AG20443 (cell line): ENCODE measurements at places on chromosomes 6 and 20.

GRCh38 chr6:43993881-43994523 lies 133.2 kb downstream of the MRPL14 start:
- DNase-seq: no peak

DNA sequence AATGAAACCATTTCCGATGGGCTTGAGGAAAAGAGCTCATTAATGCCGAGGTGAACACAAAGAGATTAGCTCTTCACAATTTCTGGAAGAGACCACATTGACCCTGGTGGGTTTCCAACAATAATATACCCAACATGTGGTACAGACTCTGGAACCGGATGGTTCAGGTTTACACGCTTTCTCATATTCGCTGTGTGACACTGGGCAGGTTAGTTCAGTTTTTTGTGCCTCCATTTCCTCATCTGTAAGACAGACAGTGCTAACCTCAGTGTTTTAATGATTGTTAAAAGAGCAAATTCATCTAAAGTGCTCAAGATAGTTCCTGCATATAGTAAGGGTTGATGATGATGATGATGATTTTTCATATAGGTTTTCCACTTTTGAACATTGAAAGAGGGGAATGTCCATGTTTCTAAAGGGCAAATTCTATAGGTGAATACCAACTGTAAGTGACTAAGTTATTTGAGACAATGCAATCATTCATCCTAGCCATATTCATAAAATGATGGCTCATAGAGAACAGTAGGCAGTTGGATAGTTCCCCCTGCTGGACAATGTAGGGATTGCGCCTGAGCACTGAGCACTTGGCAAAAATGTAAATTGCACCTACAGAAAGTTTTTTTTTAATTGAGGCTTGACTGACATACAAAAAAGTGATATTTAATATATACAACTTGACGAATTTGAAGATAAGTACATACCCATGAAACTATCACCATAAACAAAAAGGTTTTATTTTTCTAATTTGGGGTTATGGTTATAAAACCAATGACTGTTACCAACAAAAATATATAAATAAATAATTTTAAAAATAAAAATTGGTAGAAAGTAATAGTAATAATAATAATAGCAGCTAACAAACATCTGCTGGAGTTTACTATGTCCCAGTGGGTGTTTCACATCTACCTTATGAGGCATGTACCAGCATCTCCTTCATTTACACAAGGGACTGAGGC lies 2.1 kb upstream of the PERP start:
- peak; percentile 58 for DNase-seq

DNA sequence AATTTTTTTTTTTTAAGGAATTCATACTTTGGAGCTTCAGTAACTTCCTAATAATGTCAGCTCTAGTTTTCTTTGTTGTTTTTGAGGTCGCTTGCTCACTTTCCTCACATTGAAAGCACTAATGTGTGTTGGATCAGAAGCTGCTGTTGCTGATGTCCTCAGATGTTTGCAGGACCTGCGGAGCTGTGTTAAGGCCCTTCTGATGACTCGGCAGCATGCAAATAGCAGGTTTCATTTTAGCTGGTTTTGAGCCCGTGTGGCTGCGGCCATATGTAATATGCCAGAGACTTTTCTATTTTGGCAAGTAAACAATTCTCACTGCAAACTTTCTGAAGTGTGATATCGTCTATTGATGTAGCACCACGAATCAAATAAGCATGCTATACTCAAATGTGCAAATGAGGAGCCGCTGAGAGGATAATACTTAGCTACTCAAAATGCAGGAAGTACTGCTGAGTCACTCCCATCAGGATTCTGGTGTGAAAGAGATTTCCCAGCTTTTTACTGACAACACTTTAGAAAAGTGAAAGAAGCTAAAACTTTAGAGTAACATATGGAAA lies 187.8 kb downstream of the SASH1 start:
- DNase-seq: peak; percentile 79

DNA sequence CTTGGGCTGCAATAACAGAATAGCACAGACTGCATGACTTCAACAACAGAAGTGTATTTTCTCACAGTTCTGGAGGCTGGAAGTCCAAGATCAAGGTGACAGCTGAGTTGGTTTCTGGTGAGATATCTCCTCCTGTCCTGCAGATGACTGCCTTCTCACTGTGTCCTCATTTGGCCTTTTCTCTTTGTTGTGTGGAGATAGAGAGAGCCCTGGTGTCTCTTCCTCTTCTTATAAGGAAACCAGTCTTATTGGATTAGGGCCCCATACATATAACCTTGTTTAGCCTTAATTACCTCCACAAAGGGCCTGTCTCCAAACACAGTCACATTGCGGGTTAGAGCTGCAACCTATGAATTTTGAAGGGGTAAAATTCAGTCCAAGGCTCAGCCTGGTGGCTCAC lies 57.0 kb upstream of the BMP6 start:
- no peak for DNase-seq

DNA sequence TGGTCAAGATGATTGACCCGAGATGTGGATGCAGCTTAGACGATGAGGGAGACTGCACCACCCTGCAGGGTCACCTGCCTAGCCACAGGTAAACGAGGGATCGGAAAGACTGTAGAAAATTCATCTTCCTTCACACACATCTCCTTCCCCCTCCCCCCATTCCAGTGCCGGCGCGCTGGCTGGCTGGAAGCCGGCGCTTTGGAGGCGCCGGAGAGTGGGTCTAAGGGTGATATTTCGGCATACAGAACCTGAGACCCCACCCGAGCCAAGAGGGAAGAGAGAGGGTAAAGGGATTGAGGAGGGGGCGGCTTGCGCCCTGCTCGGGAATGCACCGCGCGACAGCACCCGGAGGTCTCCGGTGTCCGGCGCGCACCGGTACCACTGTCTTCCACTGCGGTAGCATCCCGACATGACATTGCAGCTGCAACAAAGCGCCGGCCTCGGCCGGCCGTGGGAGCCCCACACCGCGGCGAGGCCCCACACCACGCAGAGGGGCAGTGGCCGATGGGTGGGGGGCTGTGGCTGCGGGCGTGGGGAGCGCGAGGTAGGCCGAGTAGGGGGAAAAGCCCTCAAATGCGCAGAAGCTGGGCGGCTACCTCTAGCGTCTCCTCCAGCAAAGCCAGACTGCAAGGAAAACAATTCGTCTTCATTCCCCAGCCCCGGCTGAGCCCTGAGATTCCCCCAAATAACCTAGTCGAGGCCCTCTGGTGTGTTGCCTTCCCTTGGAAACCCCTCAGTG lies 984 bp downstream of the TNFRSF21 start:
- peak; percentile 58 for DNase-seq

GRCh38 chr6:69735027-69735426 lies 61.8 kb downstream of the LMBRD1 start:
- no peak for DNase-seq

DNA sequence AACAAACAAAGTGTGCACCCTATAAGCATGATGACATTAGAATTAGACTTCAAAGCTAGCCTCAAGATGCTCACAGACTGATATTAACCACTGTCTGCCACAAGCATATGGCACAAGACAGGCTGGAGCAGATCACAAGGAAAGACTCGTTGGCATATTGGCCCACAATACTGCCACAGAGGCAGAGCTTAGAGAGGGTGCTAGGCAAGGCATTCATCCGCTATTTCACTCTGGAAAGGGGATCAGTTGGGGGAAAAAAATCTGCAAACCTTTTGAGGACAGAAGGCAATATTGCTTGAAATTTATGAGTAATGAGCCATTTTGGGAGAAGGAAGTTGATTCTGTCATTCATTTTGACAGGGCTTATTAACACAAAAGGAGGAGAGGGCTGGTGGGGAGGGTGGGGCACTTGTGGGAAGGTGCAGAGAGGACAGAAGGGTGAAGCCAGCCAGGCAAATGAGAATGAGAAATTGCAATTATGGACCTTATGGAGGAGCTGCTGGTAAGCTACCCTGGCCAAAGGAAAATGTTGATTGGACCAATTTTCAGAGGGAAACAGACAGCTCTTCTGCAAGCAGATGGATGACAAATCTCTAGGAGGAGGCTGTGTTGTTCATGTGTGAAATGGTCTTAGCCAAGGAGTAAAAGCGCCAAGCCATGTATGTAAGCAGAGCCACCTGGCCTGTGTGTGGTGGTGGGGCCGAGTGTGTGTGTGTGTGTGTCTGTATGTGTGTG lies 187.7 kb downstream of the GMPR start:
- no peak for DNase-seq

DNA sequence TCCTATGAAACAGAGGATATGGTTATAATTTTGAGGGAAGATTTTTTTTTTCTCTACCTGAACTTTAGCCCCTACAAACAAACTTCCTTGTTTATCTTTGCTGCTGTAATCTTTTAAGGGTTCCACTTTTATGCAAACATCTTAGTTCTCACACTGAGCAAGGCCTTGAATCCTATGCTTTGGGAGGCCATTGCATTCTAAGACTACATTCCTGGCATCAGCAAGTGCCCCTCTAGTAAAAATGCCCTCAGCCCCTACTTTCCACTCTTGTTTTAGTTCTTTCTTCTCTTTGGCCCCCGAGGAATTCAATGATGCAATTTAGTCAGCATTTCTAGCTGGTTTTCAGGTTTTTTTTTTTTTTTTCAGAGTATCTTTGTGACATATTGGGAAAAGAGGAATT lies 8.1 kb upstream of the AHI1 start:
- DNase-seq: no peak

GRCh38 chr6:106163966-106164877 lies 78.1 kb downstream of the PRDM1 start:
- DNase-seq: peak; percentile 76

DNA sequence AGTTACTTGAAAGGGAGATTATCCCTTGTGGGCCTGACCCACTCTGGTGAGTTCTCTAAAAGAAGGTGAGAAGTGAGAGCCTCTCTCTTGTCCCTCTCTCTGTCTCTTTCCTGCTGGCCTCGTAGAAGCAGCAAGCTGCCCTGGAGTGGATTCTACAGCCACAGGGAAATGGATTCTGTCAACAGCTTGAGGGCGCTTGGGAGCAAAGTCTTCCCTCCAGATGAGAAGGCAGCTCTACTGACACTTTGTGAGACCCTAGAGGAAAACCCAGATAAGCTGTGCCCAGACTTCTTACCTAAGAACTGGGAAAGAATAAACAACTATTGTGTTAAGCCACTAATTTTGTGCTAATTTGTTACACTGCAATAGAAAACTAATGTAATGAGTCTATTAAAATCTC lies 39.9 kb downstream of the ANKRD60 start:
- no peak for DNase-seq

DNA sequence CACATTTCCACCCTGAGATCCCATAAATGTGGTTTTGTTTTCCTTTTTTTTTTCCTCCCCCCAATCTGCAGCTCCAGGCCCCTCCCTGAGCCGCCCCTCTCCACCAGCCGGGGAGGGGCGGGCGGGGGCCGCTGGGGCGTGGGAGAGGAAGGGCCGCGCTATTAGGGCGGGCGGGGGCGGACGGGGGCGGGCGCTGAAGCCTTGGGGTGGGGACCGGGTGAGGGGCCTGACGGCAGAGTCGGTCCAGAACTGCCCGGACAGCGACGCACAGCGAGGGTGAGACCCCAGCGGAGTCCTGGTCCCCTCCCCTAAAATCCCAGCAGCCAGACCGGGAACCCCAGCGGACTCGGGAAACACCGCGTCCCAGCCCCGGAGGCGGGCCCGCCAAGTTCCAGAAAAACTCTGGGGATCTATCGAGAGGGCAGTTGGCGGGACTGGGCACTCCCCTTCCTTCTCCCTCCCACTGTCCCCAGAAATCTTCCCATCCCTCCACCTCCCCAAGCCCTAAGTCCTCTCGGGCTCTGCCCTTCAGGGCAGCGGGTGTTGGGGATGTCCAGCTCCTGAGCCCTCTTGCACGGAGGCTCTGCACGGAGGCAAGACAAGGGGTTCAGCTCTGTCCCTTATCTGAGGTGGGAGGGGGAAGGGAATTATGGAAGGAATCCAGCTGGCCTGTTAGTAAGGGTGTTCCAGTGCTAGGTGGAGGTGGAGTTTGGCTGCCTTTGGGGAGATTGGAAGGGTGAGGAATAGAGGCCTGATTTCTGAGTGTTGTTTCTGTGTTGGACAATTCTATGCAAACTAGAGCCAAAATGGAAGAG lies at the start of gene PRICKLE4:
Gene PRICKLE4, plus strand, starts transcription at position 232 of the 815 bp plus-strand sequence. CDS start 2,692 bp downstream, outside the sequence.
- peak; percentile 60 for DNase-seq

GRCh38 chr6:71642120-71642519 lies 244.2 kb upstream of the RIMS1 start:
- DNase-seq: no peak

DNA sequence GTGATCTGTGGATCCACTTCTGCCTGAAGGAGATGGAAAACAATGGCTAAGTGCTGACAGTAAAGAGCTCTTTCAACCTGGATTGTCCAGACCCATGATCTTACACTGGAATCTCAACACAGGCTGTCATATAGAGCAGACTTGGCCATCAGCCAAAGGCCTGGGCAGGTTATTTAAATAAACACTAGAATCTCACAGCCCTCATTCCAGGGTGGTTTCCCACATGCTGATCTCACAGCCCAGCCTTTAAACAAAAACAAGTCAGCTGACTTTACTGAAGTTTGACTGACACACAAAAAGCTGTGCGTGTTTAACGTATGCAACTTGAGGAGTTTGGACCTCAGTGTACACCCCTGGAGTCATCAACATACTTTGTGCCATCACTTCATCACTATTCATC lies 28.4 kb downstream of the SYNDIG1 start:
- DNase-seq: no peak

GRCh38 chr6:14867802-14868201 lies 378.1 kb upstream of the JARID2 start:
- no peak for DNase-seq

GRCh38 chr6:11412616-11413015 lies 124.9 kb upstream of the TMEM170B start:
- no peak for DNase-seq

GRCh38 chr6:154154389-154154967 lies 115.4 kb downstream of the OPRM1 start:
- DNase-seq: peak; percentile 47

GRCh38 chr6:43666196-43666920 lies 21.2 kb downstream of the MRPS18A start:
- DNase-seq: no peak

- no peak for DNase-seq
These were observed 104.8 kb downstream of the TAF4 start for GRCh38 chr20:61960836-61961235.

DNA sequence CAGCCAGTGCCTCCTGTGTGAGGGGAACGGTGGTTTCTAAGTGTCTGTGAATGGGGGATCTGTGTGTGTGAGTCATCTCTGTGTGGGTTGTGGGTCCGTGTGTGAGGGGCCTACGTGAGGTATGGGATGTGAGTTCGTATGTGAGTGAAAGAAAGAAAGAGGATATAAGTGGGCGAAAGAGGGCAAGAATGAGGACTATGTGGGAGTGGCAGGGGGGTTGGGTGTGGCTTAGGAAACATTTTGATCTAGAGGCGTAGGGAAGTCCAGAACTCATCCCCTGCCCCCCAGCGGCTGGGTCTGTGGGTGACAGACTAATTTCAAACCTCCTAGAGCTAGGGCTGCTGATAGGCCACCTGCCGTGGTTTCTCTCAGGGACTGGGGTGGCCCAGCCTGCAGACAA lies 35.5 kb downstream of the DHX35 start:
- DNase-seq: no peak
